ENCODE measurements at places on chromosomes 6 and 20.

DNA sequence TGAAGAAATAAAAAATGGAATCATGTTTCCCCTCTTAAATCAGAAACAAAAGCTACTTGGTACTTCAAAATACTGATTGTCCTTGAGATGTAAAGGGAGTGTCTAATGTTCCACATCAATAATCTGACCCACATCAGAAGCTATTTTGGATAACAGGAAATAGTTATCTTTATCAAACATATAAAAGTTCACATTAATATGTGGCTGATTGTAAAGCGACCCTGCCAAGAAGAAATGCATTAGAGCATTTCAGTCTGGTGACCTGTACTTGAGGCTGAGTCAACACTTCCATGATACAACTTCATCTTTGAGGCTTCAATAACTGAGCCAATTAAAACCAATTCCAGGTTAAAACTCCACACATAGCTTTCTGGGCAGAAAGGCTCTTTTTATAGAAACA is 31.8 kb downstream of the SYNE1 start:
- DNase-seq: no peak

- DNase-seq: no peak
These were observed 230.6 kb downstream of the TMEM242 start for GRCh38 chr6:157092736-157093135.

GRCh38 chr20:29750268-29750899 is 1507.1 kb upstream of the DEFB115 start:
- no peak for DNase-seq

DNA sequence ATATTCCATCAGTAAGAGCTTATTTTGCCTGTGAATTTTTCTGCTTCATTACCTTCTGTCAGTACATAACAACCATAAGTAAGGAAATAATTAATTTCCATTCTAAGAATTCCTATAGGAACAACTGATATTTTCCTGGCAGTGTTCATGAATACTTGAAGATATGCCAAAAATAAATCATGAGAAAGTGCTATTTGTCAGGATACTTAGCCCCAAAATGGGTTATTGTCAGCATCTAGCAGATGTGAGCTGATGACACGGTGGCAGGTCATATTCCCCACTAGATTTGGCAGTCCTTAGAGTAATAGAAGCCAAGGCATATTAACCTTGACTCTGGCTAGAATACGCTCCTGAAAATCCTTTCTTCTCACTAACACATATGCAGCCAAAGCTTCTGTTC is 43.2 kb upstream of the CRISP1 start:
- no peak for DNase-seq

- DNase-seq: no peak
These were observed 49.4 kb upstream of the NOX3 start for GRCh38 chr6:155504848-155505607.

DNA sequence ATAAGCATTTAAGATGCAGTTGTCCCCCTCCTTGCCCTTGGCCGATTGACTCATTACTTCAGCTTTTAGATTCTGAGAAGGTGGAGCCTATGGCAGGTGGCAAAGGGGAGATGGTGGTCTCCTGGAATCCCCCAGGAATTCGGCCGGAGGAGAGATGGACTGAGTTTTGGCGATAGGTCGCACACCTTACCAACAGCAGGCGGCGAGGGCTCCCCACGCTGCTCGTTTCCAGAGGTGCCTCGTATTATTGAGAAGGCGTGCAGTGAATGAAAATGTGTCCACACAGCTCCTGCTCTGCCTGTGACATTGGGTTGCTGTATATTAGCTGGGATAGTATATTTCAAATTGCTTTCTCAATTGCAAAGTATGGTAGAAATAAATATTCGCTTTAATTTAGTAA is 224.5 kb downstream of the ARID1B start:
- no peak for DNase-seq

DNA sequence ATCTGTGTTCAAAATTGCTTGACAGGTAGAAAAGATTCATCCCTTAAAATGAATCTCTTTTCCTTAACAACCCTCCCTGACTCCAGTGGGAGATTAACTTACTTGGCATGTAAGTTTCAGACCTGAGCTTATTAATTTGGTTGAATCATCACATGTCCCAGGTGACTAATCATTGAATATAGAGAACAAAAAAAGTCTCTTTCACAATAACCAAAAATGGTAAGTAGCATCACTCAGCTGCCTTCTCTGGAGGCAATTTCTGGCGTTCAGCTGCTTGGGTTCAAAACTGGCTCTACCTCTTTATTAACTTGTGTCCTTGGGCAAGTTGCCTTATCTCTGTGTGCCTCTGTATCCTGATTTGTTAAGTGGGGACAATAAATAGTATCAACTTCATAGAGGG is 2.9 kb downstream of the C6orf141 start:
- DNase-seq: no peak

- DNase-seq: no peak
These were observed 47.2 kb upstream of the MICB start for GRCh38 chr6:31450751-31451150.
